ENCODE measurements at places on chromosomes 5 and 9.

GRCh38 chr9:68966496-68966944 lies 47.4 kb downstream of the PRKACG start:
- DNase-seq = no peak

GRCh38 chr5:159018855-159019254 lies 80.9 kb downstream of the EBF1 start:
- no peak for DNase-seq

GRCh38 chr5:80319702-80320101 lies at the start of gene SPZ1:
Gene SPZ1 (plus strand): TSS chr5:80320002. CDS start chr5:80320216, 214 bp downstream.
- no peak for DNase-seq

- DNase-seq = no peak
Observed at GRCh38 chr9:7150153-7150890, 392.5 kb downstream of the KDM4C start.

GRCh38 chr9:114830546-114830945 lies 24.7 kb upstream of the TNFSF15 start:
- no peak for DNase-seq

DNA sequence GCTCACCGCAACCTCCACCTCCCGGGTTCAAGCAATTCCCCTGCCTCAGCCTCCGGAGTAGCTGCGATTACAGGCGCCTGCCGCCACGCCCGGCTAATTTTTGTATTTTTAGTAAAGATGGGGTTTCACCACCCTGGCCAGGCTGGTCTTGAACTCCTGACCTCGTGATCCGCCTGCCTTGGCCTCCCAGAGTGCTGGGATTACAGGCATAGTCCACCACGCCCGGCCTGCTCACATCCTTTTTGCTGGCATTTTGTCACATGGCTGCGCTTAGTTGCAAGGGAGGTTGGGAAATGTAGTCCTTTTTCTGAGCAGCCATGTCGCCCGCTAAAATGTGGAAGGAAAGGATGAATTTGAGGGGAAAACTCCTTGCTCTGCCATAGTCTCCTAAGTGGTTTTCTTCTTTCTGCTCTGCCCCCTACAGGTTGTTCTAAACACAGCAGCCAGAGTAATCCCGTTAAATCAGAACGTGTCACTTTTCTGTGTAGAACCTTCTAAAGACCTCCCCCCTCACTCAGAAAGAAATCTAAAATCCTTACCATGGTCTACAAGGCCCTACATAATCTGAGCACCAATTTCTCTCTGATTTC lies 57.8 kb upstream of the HSPA9 start:
- no peak for DNase-seq

- no peak for DNase-seq
Observed at GRCh38 chr5:165149431-165149830, 1644.0 kb downstream of the MAT2B start.

- DNase-seq = no peak
Observed at GRCh38 chr5:155689406-155689805, 637.6 kb upstream of the SGCD start.

DNA sequence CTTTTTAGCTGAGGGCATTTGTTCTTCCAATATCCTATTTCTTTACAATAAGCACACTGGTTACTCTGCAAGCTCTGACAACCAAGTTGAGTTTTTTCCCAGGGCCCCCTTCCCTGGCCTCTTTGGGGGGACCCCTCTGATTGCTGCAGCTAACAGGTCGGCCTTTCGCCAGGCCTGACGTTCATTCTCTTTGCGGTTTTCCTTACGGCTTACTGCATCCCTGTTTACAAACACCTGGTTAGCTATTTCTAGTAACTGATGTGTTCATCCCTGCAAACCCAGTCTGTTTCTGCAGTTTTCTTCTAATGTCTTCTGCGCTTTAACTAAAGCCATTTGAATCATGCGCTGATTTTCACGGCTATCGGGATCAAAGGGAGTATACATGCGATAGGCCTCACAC lies 37.5 kb upstream of the PPP1R26 start:
- no peak for DNase-seq

DNA sequence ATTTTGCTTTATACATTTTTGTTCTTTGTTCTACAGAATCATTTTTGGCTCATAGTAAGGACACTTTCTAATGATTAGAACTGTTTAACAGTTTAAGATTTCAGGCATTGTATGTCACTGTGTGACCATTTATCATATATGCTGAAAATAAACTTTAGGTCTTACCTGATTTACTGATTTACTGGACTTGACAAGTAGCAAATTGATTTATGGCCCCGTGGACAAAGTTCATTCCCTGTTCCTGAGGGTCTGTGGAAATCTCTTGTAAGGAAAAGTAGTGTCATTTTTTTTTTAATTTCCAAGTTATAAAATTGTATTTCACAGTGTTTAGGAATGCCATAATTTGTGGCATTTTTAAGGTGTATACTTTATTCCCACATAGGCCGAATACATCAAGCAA lies 40.7 kb downstream of the KIF2A start:
- DNase-seq = no peak

- no peak for DNase-seq
Observed at GRCh38 chr5:73915345-73915744, 289.3 kb downstream of the ARHGEF28 start.

DNA sequence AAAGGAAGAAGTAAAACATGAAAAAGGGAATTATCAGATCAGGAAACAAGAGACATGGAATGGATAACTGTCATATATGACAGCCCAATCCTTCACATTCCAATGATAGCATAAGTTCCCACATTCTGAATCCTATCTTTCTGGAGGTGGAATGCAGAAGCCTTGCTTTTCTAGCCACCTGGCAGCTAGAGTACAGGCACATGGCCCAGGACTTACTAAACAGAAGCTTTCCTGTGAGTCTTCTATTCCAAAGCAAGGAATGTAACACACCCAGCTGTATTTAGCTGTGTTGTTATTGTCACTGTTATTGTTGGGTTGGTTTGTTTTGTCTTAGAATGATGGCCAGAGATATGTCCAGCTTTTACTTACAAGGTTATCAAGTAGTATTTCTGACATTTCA lies 780.5 kb upstream of the ZNF608 start:
- DNase-seq = no peak

GRCh38 chr9:22446950-22447617 lies 460 bp downstream of the DMRTA1 start:
- DNase-seq = peak; percentile 29

DNA sequence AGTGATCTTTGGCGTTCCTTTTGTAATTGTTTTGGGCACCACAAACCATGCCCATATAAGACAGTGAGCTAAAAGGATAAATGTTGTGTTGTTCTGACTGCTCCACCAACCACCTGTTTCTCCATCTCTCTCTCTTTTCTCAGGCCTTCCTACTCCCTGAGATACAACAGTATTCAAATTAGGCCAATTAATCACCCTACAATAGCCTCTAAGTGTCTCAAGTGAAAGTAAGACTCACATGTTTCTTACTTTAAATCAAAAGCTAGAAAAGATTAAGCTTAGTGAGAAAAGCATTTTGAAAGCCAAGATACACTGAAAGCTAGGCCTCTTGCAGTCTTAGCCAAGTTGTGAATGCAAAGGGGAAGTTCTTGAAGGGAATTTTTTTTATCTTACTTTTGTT lies 268.8 kb upstream of the NREP start:
- no peak for DNase-seq

DNA sequence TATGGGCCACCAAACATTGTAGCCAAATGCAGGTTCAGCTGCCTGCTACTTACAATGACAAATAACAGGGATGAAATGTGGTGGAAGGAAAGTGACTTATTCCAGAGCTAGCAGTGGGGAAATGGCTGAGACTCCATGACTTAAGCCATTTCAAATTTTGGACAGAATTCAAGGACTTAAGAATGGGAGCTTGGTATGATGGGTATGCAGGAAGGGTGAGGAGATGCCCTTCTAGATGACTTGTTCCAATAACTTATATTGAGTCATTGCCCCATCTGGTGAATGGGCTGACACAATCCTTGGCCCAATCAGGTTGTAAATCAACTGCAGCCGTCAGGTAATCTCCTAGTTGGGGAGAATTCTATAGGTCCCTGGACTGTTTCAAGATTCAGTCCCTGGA lies 230.7 kb upstream of the SGCD start:
- DNase-seq = no peak
